ENCODE measurements at places on chromosomes 13 and 19. TPM values are rescaled to one million over a fixed set of nuclear protein-coding genes. Genes with fewer than 3 reads are reported as not detected.

GRCh38 chr13:38990693-38991092, at the start of gene STOML3:
Gene STOML3, minus strand, starts transcription at chr13:38990831. Its CDS starts 110 bp downstream, at chr13:38990721.
- H3K36me3 ChIP-seq = no peaks in the 10 kb centered on the region
- DNase-seq = no peak
- H3K27ac ChIP-seq = no peak within 1 kb of the TSS
- H3K27me3 ChIP-seq = no peaks in the 10 kb centered on the region
- H3K4me3 ChIP-seq = no peak within 1 kb of the TSS

- peak; percentile 71 for DNase-seq
- H3K27me3 ChIP-seq = no peaks in the 10 kb centered on the region
- H3K27ac ChIP-seq = no peak overlapping the region
- H3K4me1 ChIP-seq = peaks cover 6% of the 10 kb centered on the region
- H3K4me3 ChIP-seq = peak overlapping the region; percentile 42
Measured at GRCh38 chr19:8505680-8506401, 3.4 kb upstream of the PRAM1 start.

DNA sequence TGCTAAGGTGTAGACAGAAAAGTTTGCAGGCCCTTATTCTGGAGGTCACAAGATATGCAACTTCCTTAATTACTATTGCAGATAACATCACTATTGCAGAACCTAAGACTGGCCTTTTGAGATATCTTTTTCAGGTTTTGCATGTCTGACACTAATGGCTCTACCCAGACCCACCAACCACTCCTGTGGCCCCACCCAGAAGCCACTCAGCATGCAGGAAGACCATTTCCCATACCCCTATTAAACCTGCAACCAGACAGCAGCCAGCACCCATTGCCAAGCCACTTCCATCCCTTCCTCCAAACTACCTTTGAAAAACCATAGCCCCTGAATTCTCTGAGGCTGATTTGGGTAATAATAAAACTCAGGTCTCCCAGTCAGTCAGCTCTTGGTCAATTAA, 297.6 kb downstream of the SLITRK6 start:
- no peak overlapping the region for H3K4me3 ChIP-seq
- H3K4me1 ChIP-seq = no peaks in the 10 kb centered on the region
- H3K27ac ChIP-seq = no peak overlapping the region
- no peaks in the 10 kb centered on the region for H3K27me3 ChIP-seq
- no peaks in the 10 kb centered on the region for H3K36me3 ChIP-seq

GRCh38 chr19:1214862-1215731, 9.5 kb downstream of the STK11 start:
- no peaks in the 10 kb centered on the region for H3K27me3 ChIP-seq
- DNase-seq = no peak
- peaks cover 44% of the 10 kb centered on the region for H3K36me3 ChIP-seq
- no peak overlapping the region for H3K4me3 ChIP-seq
- H3K4me1 ChIP-seq = peaks cover 47% of the 10 kb centered on the region

DNA sequence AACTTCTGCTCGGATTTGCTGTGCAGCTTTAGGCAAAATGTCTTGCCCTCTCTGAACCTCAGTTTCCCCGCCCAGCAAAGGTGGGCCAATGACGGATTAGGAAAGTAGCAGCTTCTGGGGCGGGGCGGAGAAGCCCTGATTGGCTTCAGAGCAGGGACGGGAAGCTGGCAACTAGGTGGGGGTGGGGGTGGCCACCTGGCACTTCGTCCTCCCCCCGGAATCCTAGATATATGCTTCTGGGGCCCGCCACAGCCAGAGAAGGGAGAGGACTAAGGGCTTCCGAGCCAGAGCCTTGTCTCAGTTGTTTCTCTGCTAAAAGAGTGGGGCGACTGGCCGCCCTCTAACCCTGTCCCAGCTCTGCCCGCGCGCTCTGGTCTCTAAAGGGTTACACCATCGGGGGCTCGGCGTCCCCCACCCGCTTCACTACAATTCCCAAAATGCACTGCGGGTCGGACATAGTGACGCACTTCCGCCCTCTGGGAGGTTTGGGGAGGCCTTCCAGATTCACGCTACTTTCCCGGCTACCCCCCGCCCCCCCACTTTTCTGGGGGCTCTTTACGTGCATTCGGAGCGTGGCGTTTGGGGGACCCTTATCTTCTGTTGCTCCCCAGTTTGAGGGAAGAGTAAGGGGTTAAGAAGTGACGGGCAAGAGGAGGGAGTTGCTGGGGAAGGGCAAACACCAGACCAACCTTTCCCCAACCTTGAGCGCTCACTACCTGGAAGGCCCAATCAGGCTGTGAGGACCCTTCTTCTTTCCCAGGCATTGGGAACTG, 672 bp upstream of the IRF2BP1 start:
- H3K4me1 ChIP-seq = peaks cover 32% of the 10 kb centered on the region
- H3K4me3 ChIP-seq = peak overlapping the region; percentile 66
- H3K27ac ChIP-seq = peak overlapping the region; percentile 72
- H3K27me3 ChIP-seq = no peaks in the 10 kb centered on the region
- peaks cover 12% of the 10 kb centered on the region for H3K36me3 ChIP-seq

DNA sequence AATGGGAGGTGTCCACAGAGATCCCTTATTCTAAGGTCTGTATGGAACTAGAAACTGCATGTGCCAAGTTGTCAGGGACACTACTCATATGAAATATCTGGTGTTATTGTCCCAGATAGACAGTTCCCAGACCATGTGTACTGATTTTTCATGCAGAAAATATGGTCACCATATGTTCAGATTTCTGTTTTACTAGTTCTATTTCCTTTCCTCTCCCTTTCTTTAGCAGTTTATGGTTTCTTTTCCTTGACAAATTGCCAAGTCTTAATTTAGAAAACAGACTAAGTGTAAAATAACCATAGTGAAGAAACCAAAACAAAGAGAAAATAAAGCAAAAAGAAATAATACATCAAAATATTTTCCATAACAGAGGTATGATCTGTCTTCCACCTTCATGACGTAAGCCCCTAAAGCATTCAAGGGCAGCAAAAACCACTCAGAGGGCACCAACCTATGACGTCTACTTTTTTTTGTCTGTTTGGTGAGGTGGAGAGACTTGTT, 248.5 kb downstream of the KCTD12 start:
- H3K27me3 ChIP-seq = no peaks in the 10 kb centered on the region
- no peak for DNase-seq
- no peaks in the 10 kb centered on the region for H3K36me3 ChIP-seq
- H3K27ac ChIP-seq = peak overlapping the region; percentile 4
- no peak overlapping the region for H3K4me3 ChIP-seq
- H3K4me1 ChIP-seq = no peaks in the 10 kb centered on the region

- no peak overlapping the region for H3K27ac ChIP-seq
- H3K4me1 ChIP-seq = peaks cover 6% of the 10 kb centered on the region
- no peak for DNase-seq
- H3K27me3 ChIP-seq = no peaks in the 10 kb centered on the region
Measured at GRCh38 chr19:55697069-55697440, 22.0 kb downstream of the EPN1 start.

GRCh38 chr19:35545855-35546381, 492 bp downstream of the TMEM147 start:
- H3K4me3 ChIP-seq = peak overlapping the region; percentile 91
- H3K36me3 ChIP-seq = peaks cover 10% of the 10 kb centered on the region
- no peaks in the 10 kb centered on the region for H3K27me3 ChIP-seq
- no peak for DNase-seq

- no peaks in the 10 kb centered on the region for H3K36me3 ChIP-seq
- no peak for DNase-seq
- no peaks in the 10 kb centered on the region for H3K4me1 ChIP-seq
- H3K27ac ChIP-seq = no peak overlapping the region
- H3K4me3 ChIP-seq = no peak overlapping the region
Measured at GRCh38 chr13:52934258-52934657, 85.8 kb upstream of the PCDH8 start.

DNA sequence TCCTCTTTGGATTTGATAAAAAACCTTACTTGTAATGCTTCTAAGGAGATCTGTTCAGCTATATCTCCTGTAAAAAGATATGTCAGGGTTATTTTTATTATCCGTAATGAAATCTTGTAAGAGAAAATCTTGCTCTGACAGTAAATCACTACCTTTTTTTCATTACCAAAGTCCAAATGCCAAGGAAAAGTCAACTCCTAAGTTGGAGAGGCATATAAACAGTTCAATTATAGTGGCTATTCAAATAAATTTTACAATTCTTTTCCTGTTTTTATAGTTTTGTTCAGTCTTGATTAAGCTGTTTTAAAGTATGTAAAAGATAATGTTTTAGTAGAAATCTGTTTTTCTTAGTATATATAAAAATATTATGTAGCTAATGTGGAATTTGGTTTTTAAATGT, 9.0 kb downstream of the KCTD4 start:
- H3K4me1 ChIP-seq = no peaks in the 10 kb centered on the region
- no peaks in the 10 kb centered on the region for H3K36me3 ChIP-seq
- no peak for DNase-seq
- H3K27me3 ChIP-seq = no peaks in the 10 kb centered on the region
- no peak overlapping the region for H3K27ac ChIP-seq

The ZNF549 gene
- polyA plus RNA-seq = 11.8 TPM

The URAD gene
- 47.1 TPM for polyA plus RNA-seq

The ZC3H4 gene
- polyA plus RNA-seq = 27.4 TPM

The ZNF530 gene
- polyA plus RNA-seq = 4.1 TPM

The COX7A1 gene
- polyA plus RNA-seq = 11.5 TPM

The NLRP11 gene
- 0.04 TPM for polyA plus RNA-seq

The ZNF540 gene
- 5.2 TPM for polyA plus RNA-seq

The CYP2F1 gene
- 0.06 TPM for polyA plus RNA-seq

Data from large intestine (tissue), 12 donors.